AG08396 (cell line): ENCODE measurements at places on chromosomes 12 and 14.

DNA sequence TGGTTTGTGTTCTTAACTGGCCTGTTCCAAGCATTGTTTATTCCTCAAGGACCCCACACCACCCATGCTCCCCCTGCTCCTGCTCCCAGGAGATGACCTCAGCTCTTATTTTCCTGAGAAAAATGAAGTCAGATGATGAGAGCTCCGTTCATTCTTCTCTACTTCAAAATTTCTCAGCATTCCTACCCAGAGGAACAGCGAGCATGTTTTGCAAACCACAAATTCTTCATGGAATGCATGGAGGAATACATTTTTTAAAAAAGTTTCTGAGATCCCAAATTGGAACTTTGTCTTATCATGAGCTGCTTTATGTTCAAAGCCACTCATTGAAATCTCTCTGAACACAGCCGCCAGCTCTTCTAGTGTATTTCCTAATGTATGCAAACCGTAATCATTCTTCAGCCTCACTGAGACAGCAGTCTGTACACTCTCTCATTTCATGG is 44.9 kb downstream of the SYNE2 start:
- DNase-seq: no peak

DNA sequence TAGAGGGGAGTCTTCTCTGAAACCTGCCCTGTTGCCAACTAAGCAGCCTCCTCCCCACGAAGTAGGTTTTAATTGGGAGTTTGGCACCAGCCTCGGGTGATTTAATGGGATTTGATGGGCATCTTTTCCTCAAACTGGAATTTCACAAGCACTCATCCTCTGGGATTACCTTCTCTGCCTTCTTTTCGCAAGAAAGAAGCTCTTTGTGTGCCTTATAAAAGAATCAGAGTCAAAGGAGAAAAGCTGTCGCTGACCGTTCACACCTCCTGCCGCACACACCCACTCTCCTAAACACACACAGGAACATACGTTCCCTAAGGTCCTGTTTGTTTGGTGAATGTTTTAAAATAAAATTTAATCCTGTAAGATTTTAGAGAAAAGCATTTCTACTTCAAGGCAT is 84.0 kb downstream of the PRMT8 start:
- no peak for DNase-seq

GRCh38 chr12:59472273-59472672 is 123.6 kb upstream of the SLC16A7 start:
- no peak for DNase-seq

DNA sequence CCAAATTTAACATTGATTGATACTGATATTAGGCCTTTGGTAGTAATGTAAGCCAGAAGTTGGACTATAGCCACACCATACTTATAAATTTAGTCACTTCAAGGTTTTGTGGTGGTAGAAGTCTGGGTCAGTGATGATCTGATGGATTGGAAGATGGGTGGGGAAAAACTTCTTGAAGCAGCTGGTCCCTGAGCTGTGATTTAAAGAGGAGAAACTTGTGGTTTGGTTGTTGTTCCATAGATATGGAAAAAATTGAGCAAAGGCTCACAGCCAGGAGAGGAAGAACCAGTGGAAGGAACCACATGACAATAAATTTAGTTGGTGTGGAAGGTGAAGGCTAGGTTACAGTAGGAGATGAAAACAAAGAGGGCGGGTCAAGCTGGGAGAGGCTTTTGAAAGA is 26.1 kb downstream of the PTHLH start:
- DNase-seq: no peak

GRCh38 chr12:9590441-9590840 is 17.3 kb downstream of the KLRB1 start:
- DNase-seq: no peak

- DNase-seq: no peak
Measured at GRCh38 chr12:104063712-104064030, 660 bp upstream of the HCFC2 start.

DNA sequence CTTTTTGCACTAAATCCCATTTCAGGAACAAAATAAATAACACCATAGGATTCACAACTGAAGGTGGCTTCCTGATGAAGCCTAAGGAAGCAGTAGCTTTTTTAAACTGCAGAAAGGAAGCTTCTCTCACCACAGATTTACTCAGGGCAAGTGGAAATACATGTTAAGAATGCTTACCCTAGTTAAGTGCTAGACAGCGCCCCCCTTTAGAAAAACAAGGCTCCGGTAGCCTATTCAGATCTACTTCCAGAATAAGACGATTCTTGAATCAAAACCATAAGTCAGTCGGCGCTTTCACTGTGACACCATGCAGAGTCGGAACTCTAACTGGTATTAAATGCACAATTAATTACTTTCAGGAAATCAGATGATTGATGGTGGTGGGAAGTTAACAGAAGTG is 41.9 kb downstream of the E2F7 start:
- DNase-seq: no peak

DNA sequence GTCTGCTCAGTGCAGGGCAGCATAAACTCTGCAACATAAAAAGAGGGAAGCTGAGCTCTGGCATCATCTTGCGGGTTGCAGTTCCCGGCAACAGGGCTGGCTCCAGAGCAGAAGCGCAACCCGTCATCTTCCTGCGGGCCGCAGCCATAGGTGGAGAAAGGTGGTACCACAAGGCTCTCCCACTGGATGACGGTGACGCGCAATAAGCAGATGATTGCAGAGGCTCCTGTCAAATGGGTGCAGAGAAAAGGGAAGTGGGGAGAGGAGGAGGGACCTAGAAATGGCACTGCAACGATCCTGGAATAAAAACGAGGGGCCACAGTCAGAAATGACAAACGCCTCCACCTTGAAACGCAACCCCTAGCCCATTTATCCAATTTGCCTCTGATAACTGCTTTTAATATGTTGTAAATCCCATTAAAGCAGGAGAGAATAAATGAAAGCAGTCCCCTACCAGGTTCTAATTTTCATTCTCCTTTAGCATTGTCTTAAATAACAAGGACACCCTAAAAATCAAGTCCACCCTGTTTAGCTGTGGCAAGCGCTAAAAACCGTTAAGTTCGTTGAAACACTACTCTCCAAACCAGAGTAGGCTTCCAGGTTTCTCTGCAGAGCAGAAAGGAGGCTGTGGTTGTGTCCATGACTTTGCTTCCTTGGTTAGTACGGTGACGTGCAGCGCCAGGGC is 30.9 kb upstream of the TUBA1C start:
- DNase-seq: no peak

DNA sequence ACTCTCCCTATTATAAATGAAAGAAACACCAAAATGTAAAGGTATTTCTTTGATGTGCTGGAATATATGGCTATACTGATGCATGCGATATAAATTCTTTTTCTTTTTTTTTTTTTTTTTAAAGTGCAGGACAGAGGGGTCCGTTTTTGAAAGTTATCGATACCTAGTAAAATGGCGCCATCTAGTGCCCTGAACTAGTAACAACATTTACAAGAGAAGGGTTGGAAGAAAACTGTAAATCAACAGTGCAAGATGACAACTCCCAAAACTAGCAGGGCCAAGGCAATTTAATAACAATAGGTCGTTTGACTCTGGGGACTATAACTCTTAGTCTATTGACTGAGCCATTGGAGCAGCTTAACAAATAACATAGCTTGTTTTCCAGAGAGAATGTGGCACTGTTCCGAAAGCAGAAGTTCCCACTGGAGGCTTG is 137.7 kb downstream of the SPTSSA start:
- peak; percentile 28 for DNase-seq

DNA sequence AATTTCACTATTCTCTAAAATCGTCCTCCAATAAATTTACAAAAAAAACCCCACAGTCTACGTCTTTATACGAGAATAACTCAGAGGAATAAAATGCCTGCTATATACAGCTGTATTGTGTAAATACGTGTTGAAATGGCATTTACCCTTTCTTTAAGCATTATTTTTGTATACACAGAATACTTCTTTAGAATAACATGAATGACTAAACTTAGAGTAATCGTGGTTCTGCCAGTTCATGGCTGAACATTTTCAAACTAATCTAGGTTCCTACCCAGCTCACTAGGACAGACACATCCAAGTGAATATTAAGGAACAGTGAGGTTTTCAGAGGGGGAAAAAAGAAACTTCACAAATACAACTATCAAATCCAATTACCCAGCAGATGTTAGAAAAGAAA is 24.6 kb downstream of the DICER1 start:
- DNase-seq: no peak

DNA sequence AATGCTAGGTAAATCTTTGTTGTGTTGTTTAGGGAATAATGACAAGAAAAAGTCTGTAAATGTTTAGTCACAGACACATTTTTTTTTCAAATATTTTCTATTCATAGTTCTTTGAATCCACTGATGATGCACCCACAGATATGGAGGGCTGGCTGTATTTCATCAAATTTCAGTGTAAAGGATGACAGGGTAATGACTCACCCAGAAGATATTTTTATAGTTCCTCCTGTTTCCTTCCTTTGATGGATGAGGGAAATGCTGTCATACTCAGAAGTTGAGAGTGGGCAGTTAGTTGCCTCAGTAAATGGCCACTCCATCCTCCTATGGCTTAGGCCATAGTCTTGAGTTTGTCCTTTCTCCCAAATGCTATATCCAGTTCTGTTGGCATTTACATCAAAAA is 76.9 kb upstream of the REP15 start:
- peak; percentile 21 for DNase-seq

DNA sequence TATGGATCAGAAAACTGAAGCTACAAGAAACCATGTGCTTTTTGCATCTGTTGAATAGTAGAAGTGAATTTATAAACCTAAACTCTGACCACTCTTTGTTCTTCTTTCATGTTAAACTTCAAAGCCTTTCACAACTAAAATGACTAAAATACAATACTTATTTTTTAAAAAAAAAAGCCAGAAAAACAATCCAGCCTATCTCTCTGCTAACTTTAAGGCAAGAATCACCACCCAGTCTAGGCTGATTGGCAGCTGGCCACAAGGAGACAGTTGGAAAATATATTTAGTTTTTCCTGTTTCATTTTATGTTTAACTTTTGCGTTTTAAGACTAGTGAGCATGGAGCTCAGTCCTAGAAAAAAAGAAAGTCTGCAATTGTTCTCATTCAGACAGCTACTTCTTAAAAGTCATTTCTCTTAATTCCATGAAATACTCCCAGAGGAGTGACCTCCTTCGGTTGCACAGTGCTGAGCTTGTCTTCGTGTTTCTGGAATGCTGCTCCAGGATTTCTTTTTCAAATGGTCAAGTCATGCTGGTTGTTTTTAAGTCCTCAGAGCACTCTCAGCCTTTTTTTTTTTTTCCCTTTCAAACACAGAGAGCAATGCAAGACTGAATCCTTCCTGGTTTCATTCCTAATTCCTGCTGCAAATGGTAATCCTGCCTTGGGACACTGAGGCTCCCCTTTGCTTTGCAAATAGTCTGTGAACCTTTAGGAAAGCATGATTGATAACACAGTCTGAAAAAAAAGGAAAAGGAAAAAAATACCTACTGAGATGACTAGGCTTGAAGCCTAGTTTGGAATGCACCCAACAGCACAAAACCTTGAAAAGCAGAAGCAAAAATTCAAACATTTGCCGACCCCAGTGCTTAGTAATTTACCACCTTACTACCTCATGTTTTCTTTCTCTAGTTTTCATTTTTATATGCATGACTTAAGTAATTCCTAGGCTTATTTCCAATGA is 233.3 kb upstream of the DAAM1 start:
- DNase-seq: no peak

DNA sequence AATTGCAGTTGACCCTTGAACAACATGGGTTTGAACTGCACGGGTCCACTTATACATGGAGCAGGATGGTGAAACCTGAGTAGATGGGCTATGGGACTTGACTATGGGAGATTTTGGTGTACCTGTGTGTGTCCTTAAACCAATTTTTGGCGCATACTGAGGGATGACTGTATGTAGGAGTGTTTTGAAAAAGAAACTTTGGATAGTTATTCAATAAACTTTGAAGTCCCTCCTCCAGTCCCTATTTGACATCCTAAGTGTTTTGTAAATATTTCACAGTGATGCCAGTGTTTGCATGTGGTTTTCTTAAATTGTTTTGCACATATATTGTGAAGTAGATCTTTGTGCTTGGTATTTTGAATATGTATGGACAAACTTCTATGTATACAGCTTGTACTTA is 12.4 kb downstream of the KTN1 start:
- DNase-seq: no peak

- DNase-seq: no peak
Measured at GRCh38 chr12:112684742-112685141, 106.8 kb upstream of the RPH3A start.

- DNase-seq: no peak
Measured at GRCh38 chr12:12379831-12380730, 23.2 kb downstream of the BORCS5 start.

DNA sequence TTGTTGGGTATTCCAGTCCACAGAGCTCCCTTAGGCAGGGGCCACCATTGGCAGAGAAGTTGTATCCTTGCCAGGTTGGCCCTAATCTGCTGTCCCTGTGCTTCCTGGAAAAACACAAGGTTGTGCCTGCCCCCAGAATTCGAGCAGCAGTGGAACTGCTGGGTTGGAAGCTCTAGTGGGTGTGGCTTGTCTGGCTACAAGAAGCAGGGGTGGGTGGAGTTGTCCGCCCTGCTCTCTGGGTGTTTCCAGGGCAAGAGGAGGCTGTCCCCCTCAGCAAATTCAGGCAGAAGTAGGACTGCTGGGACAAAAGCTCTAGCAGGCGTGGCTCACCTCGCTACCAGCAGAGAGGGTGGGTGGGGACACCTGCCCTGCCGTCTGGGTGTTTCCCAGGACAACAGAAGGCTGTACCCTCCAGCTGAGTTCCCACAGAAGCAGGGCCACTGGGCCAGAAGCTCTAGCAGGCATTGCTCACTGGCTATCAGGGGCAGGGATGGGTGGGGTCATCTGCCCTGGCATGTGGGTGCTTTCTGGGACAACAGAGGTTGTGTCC is 72.8 kb upstream of the NPAS3 start:
- no peak for DNase-seq

DNA sequence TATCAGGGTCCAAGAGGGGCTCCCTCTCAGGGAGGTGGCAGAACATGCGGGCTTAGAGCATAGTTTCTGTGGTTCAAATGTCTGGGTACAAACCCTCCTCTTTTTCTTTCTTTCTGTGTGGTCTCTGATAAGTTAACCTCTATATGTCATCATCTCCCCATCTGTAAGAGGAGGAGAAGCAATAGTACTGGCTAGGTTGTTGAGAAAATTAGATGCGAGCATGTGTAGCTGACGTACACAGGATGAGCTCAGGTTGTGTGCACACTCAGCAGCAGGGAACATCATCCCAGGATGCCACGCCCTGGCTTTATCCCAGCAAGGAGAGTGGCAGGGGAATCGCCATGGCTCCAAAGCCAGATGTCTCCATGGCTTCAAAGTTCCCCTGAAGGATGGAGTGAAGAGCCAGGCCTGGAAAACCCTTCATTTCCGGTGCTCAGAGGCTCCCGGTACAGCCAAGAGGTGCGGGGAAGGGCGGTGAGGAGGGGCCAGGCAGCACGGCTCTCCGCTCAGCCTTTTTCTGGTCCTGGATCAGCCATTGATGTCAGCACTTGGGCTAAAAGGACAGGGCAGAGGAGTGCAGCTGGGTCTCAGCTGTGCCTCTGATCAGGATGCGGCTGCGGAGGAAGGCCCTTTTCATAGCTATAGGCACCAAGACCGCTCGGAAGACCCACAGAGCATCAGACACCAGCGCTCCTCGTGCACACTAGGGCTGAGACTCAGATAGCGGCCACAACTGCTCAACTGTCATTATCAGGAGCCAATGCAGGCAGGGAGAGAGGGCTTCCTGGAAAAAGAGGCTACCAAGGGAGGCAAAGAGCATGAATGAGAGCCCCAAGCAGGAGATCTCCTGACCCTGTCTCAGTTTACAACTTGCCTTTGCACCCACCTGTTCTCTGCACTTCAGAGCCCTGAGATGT is 41.5 kb downstream of the ARL6IP4 start:
- no peak for DNase-seq
